ENCODE measurements at places on chromosomes 4 and X. TPM values are rescaled to one million over a fixed set of nuclear protein-coding genes. Genes with fewer than 3 reads are reported as not detected.

GRCh38 chrX:51837921-51838320 lies 55.5 kb upstream of the MAGED1 start:
- peak; percentile 9 for DNase-seq

DNA sequence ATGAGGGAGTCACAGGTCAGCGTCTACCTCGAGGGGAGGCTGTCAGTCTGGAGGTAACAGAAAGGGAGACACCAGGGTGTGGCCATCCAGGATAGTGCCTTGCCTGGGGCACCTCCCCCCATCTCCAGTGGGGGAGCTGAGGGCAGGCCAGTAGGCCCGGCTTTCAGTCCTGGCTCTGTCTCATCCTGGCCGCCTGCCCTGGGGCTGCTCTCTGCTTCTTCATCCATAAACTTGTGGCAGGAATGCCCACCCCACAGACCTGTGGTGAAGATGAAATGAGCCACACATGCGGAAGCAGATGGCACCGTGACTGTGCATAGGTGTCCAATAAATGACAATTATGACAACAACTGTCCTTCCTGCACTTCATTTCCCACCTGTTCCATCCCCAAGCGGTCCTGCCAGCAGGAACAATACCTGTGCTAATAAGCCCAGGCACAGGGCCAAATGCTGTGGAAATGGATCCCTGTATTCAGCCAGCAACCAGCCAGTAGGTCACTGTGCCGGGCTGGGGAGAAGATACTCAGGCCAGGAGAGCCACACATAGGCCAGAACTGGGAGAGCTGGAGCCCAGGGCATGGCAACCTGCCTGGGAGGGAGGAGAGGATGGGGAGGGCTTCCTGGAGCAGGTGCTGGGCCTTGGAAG lies 30.2 kb downstream of the TRO start:
- no peak for DNase-seq

EPGN gene
- total RNA-seq = 1.9 TPM

GRCh38 chr4:85886665-85887064 lies 411.7 kb downstream of the ARHGAP24 start:
- DNase-seq = no peak

- DNase-seq = no peak
These were observed 89.0 kb downstream of the LUZP4 start for GRCh38 chrX:115378471-115378870.

DNA sequence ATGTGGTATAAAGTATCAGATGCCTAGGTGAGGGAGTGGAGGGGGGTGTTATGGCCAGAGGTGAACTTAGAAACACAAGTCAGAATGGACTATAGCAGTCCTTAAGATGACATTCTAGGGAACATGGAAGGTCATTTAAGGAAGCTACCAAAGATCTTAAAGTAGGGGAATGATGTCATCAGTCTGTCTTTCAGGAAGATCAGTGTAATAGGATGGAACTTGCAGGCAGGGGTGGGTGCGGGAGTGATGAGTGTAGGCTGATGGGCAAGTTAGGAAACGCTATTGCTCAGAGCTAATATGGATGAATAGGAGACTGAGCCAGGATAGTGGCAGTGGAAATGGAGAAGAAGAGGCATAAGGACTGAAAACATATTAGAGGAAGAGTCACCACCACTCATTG lies 27.5 kb upstream of the CWH43 start:
- no peak for DNase-seq

DNA sequence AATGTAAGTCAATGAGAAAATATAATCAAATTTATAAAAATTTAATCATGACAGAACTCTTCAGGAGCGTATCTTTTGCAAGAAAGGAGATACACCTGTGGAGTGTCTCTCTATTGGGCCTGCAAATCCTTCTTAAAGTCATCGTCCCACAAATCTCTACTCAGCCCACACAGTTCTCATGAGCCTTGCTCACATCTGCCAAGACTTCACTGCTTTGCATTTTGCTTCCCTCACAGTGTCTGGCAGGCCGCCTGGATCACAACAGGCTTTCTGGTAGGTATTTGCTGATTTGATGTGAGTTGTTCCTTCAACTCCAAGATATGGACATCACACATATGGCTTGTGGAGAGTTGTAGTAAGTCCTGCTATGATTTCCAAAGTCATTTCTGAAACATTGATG lies 183.1 kb upstream of the ARX start:
- no peak for DNase-seq

- no peak for DNase-seq
These were observed 240.2 kb upstream of the GRIA3 start for GRCh38 chrX:122943918-122944317.

SLITRK4 gene
- total RNA-seq = 1.7 TPM

DNA sequence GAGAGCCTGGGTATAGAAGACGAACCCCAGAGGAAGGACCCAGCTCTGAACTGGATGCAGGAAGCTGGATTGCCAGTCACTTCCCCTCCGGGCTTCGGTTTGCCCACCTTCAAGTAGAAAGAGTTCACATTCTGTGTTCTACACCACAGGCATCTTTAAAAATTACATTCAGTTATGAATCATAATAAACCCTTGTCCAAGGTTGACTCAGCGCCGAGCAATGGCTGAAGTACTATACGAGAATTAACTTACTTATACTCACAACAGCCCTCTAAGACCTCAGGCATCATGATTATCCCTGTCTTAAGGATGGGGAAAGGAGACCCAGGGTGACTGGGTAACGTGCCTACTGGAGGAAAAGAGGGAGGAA lies 72.5 kb downstream of the EVC2 start:
- DNase-seq = no peak

- DNase-seq = no peak
These were observed 17.8 kb upstream of the SEPTIN11 start for GRCh38 chr4:76931576-76932276.

GRCh38 chrX:74514384-74514783 lies 93.1 kb downstream of the SLC16A2 start:
- DNase-seq = no peak

DNA sequence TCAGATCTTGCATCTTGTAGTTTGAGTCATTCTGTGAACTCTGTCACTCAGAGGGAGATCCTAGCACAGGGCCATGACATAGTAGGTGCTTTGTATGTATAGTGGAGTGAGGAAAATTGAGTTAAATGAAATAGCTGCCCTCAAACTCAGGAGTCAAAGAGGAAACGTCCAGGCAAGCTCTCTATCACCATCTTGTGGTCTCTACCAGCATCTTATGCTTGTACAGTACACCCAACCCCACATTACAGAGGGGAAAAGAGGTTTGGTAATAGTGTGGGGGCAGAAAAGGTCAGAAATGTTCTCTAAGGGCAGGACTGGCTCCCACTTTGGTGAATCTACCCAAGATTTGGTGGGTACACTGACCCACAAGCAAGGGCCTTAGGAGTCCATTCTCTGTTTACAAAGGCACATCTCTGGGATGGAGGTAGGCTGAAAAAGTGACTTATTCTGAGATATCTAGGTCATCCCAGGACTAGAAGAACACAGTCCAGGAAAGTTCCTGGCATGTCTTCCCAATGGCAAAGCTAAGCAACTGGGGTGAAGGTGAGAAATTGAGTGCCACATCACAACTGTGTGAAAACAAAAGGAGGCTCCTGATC lies 131.8 kb downstream of the OR13H1 start:
- DNase-seq = no peak

NUP62CL gene
- 14.8 TPM for total RNA-seq

SCML2 gene
- 2.0 TPM for total RNA-seq

GRCh38 chr4:103197765-103198110 lies 405 bp downstream of the CENPE start:
- DNase-seq = no peak

DNA sequence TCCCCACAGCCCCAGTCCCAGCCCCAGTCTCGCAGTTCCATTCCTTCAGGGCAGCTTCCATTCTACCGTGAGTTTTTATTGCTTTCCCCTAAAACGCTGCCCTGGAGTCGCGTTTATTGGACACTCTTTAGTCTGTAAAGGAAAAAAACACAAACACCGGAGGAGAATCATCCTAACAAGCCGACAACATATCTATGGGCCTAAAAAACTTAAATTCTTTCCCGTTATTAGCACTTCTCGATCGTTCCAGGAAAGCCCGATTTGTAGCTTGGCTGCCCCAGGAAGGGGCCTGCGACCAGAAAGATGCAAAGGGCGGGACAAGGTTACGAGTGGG lies 178.5 kb downstream of the CBR4 start:
- DNase-seq = no peak

MAGEC3 gene
- total RNA-seq = not detected
